Activated naive CD4-positive, alpha-beta T cell treated with anti-CD3 and anti-CD28 coated beads for 36 hours (primary cell): ENCODE measurements at places on chromosomes 13 and 19. TPM values are rescaled to one million over a fixed set of nuclear protein-coding genes. Genes with fewer than 3 reads are reported as not detected.
A peak's percentile ranks its signal among the peaks of the same experiment; 100 is the strongest.

BIVM gene
- 9.9 TPM for total RNA-seq

CCNA1 gene
- total RNA-seq = 0.17 TPM

DACH1 gene
- total RNA-seq = not detected

MYO1F gene
- total RNA-seq = 2.0 TPM

AMER2 gene
- not detected for total RNA-seq

LRRC63 gene
- 0.32 TPM for total RNA-seq

COX7A1 gene
- not detected for total RNA-seq

GFY gene
- not detected for total RNA-seq

DNA sequence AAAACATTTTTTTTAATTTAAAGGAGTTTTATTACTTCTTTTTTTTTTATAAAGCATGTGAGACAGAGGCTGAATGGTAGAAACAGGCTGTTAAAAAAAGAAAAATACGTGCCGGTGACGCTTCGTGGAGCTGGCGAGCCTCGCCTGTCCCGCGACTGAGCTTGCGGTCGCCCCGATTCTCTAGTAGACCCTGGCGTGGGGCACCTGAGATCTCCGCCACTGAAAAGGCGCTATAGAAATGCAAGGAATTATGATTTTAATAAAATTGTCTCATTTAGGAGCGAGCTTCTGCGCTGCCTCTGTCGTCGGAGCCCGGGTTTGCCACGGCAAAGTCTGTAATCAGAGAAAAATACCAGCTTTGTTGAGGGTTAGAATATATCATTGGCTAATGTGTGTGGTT, 18.4 kb downstream of the NFIX start:
- DNase-seq = peak; percentile 26
- H3K27ac ChIP-seq = no peak overlapping the region
- H3K27me3 ChIP-seq = peaks cover 40% of the 10 kb centered on the region
- peaks cover 22% of the 10 kb centered on the region for H3K4me1 ChIP-seq

GRCh38 chr19:14002571-14003250, 3.4 kb downstream of the RFX1 start:
- peak; percentile 63 for DNase-seq
- H3K27ac ChIP-seq = peak overlapping the region; percentile 96
- peaks cover 13% of the 10 kb centered on the region for H3K36me3 ChIP-seq
- peaks cover 49% of the 10 kb centered on the region for H3K4me1 ChIP-seq
- H3K4me3 ChIP-seq = peak overlapping the region; percentile 72

DNA sequence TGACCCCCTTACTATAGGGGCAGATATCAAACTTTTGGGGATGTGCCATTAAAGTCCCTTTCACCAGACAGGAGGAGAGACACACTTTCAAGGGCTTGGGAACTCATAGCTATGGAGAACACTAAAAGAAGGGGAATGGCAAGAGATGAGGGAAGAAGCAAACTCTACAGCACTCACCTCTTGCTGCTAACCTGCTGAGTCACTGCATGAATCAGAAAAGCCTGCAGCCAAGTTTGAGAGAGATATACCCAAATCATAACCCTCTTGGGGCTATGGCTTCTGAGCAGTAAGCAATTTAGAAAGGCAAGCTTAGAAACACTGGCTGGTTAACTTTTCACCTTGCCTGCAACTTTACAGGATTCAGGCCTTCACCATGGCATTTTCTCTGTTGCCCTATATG, 1028.0 kb downstream of the UQCRFS1 start:
- H3K27ac ChIP-seq = no peak overlapping the region
- H3K27me3 ChIP-seq = no peaks in the 10 kb centered on the region
- H3K4me3 ChIP-seq = no peak overlapping the region

GRCh38 chr13:51240178-51240577, 18.0 kb downstream of the FAM124A start:
- H3K36me3 ChIP-seq = no peaks in the 10 kb centered on the region
- no peak overlapping the region for H3K27ac ChIP-seq
- no peak for DNase-seq
- no peaks in the 10 kb centered on the region for H3K4me1 ChIP-seq
- H3K27me3 ChIP-seq = peaks cover 2% of the 10 kb centered on the region

GRCh38 chr19:35009424-35010415, 9.6 kb downstream of the GRAMD1A start:
- peak overlapping the region; percentile 90 for H3K27ac ChIP-seq
- peaks cover 66% of the 10 kb centered on the region for H3K4me1 ChIP-seq

DNA sequence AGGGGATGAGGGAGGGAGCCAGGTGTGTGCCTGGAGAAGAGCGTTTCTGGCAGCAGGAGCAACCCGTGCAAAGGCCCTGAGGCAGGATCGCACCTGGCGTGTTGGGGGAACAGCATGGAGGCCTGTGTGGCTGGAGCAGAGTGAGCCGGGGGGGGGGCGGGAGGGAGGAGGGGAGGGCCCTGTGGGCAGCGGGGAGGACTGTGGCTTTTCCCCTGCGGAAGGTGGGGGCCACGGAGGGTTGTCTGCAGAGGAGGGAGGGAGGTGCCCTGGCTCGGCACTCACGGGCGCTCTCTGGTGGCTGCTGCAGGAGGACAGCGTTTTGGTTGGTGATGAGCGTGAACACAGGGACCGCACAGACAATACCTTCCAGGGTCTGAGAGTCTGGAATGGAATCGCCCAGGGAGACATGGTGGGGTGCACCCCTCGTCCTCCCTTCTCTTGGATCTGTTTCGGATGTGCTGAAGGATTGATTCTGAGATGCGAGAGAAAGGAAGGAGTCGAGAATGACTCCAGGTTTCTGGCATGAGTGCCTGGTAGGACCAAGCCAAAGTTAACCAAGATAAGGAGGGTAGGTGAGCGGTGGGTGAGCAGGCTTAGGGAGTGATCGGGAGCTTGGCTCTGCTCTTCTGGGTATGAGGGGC, 6.5 kb downstream of the RAB11B start:
- peaks cover 3% of the 10 kb centered on the region for H3K36me3 ChIP-seq
- no peak overlapping the region for H3K4me3 ChIP-seq
- H3K4me1 ChIP-seq = peaks cover 29% of the 10 kb centered on the region

- DNase-seq = peak; percentile 55
- peaks cover 73% of the 10 kb centered on the region for H3K27me3 ChIP-seq
- peaks cover 29% of the 10 kb centered on the region for H3K4me1 ChIP-seq
- peaks cover 2% of the 10 kb centered on the region for H3K36me3 ChIP-seq
- H3K27ac ChIP-seq = no peak overlapping the region
- peak overlapping the region; percentile 65 for H3K4me3 ChIP-seq
Observed at GRCh38 chr19:46426506-46427162, 2.1 kb downstream of the PNMA8C start.

DNA sequence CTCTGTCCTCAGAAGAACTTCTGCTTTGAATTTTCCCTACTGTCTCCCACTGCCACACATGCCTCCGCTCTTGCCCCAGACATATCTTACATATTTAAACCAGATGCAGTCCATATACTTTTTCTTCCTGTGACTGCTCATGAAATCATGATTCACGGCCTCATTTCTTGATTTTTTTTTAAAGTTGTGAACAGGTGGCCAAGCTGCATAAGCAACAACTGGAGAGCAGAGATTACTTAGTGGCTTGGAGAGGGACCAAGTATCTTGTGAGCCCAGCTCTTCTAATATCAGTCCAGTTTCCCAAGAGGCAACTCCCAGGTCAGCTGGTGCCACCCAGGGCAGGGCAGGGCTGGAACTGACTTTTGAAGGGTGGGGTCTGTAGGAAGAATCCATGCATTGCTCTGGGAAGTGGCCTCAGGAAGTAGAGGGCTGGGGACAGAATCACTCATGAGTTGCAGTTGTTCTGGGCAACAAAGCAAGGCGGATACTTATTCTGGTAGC, 152.4 kb downstream of the LMO7 start:
- H3K27ac ChIP-seq = no peak overlapping the region
- peaks cover 9% of the 10 kb centered on the region for H3K36me3 ChIP-seq
- H3K27me3 ChIP-seq = no peaks in the 10 kb centered on the region
- peaks cover 25% of the 10 kb centered on the region for H3K4me1 ChIP-seq
- no peak overlapping the region for H3K4me3 ChIP-seq

GRCh38 chr19:37505958-37506386, 767 bp upstream of the ZNF793 start:
- no peaks in the 10 kb centered on the region for H3K4me1 ChIP-seq
- no peak for DNase-seq
- no peaks in the 10 kb centered on the region for H3K27me3 ChIP-seq
- no peak overlapping the region for H3K27ac ChIP-seq

- H3K27me3 ChIP-seq = no peaks in the 10 kb centered on the region
- no peak overlapping the region for H3K27ac ChIP-seq
- no peaks in the 10 kb centered on the region for H3K36me3 ChIP-seq
- H3K4me3 ChIP-seq = no peak overlapping the region
- DNase-seq = no peak
- H3K4me1 ChIP-seq = no peaks in the 10 kb centered on the region
Observed at GRCh38 chr13:87314822-87315221, 356.3 kb upstream of the SLITRK5 start.

DNA sequence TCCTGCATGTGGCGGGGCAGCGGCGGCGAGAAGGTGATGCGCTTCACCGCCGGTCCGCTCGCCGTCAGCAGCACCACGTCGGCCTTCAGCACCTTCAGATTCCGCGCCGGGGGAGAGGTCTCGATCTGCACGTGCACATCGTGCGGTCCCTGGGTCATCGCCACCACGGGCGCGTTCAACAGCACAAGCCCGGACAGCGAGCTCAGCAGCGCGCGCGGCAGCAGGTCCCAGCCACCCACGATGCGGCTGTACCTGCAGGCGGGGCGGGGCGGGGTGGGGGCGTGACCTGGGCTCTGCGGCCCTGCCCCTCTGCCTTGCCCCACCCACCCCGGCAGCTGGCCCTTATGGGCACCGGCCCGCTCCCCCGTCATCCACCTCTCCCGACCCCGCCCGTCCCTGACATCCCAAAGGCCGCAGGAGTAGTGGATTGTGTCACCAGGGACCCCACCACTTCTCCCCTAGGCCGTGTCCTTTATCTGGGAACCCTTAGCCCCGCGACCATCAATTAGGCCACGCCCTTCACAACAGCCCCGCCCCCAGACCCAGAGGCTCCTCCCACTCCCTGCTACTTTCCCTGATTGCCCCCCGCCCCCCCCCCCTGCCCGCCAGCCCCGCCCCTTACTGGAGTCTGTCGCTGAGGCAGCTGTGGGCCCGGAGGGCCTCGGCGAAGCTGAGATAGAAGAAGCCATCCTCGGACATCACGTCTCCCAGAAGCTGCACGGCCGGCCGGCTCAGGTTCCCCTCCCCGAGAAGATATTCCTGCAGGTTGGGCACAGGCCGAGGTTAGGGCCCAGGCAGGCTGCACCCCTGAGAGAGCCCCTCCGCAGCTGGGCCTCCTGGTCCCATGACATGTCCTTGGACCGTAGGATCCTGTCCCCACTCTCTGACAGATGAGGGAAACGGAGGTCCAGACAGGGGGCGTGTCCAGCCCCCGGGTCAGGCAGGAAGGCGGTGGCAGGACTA, 6.1 kb downstream of the IL4I1 start:
- peak; percentile 60 for DNase-seq
- no peaks in the 10 kb centered on the region for H3K27me3 ChIP-seq
- peaks cover 4% of the 10 kb centered on the region for H3K36me3 ChIP-seq
- peak overlapping the region; percentile 63 for H3K4me3 ChIP-seq

GRCh38 chr13:45915686-45916439, 64.3 kb upstream of the SIAH3 start:
- no peaks in the 10 kb centered on the region for H3K4me1 ChIP-seq
- H3K36me3 ChIP-seq = no peaks in the 10 kb centered on the region
- no peaks in the 10 kb centered on the region for H3K27me3 ChIP-seq
- no peak overlapping the region for H3K27ac ChIP-seq
- no peak overlapping the region for H3K4me3 ChIP-seq
